ENCODE measurements at places on chromosomes 2 and 18.

DNA sequence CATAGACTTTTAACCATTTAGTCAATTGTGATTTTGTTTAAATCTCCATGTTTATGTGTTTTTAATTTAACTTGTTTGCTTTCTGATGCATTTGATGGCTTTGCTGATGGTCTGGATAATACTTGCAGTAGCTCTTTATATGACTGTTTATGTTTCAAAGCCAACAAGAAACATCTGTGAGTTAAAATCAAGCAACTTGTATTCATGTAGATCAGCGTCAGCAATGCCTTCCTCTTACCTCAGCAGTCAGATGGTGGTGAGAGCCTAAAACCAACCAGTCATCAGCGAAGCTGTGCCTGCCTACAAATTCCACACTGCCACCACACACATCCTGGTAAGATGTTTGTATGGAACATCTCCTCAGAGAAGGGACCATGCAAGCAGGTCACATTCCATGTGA is 231.9 kb downstream of the PTGR3 start:
- DNase-seq, result no peak

DNA sequence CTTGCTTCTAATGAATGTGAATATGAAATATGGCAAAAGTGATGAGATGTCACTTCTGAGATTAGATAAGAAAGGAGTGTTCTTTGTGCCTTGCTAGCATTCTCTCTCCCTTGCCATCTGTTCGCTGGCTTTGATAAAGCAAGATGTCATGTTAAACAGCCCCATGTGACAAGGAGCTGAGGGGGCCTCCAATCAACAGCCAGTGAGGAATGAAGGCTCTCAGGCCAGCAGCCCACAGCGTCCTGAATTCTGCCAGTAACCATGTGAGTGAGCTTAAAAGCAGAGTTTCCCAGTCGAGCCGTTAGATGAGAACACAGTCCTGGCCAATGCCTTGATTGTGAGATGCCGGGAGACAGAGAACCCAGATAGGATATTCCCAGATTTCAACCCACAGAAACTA is 198.8 kb downstream of the IRS1 start:
- no peak for DNase-seq

DNA sequence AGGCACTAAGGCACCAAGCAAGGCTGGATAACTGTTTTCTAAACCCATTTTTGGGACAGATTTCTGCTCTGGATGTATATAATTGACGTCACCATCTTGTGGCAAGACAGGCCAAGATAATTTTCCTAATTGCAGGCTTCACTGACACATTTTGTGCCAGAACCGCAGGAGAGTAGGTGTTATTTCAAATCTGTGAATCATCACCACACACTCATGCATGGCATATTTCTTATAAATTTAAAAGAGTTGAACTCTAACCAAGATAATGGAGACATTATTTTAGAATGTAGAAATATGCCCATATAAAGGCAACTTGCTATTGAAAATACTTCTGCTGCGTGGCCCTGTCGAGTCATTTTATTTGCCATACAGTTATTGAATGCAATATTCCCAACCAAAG is 68.3 kb upstream of the ACYP2 start:
- DNase-seq, result no peak

GRCh38 chr2:80530442-80531064 is 226.0 kb upstream of the LRRTM1 start:
- DNase-seq, result peak; percentile 12

GRCh38 chr2:207473049-207473930 is 56.5 kb upstream of the CREB1 start:
- DNase-seq, result peak; percentile 30

DNA sequence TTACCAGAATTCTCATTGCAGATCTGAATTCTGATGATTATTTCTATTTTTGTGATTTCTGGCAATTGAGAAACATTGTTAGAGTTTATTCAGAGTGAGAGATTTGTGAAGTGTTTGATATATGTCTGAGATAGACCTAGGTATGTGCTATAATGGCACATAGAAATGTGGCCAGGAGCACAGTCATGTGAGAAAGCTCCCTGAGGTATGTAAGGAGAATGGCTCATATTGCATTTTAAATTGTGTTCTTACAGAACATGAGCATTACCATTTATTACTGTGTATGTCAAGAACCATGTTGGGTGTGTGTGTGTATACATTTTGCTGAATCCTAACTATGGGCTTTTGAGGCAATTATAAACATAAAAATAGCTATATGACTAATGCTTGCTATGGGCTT is 101.2 kb downstream of the RAPGEF4 start:
- no peak for DNase-seq

- DNase-seq, result no peak
Measured at GRCh38 chr2:126776255-126776654, 120.3 kb downstream of the GYPC start.

- no peak for DNase-seq
Measured at GRCh38 chr2:227565080-227565479, 33.6 kb upstream of the SCYGR2 start.

GRCh38 chr2:205556357-205556756 is 125.9 kb upstream of the NRP2 start:
- DNase-seq, result no peak
